ENCODE measurements at places on chromosomes 4 and X. TPM values are rescaled to one million over a fixed set of nuclear protein-coding genes. Genes with fewer than 3 reads are reported as not detected.

DIPK2B gene
- not detected for polyA plus RNA-seq

AMTN gene
- not detected for polyA plus RNA-seq

PPP1R2C gene
- not detected for polyA plus RNA-seq

GAGE12H gene
- polyA plus RNA-seq = not detected

PROM1 gene
- polyA plus RNA-seq = not detected

GRCh38 chr4:23001478-23001877 is 308.7 kb downstream of the GBA3 start:
- no peak for DNase-seq

DNA sequence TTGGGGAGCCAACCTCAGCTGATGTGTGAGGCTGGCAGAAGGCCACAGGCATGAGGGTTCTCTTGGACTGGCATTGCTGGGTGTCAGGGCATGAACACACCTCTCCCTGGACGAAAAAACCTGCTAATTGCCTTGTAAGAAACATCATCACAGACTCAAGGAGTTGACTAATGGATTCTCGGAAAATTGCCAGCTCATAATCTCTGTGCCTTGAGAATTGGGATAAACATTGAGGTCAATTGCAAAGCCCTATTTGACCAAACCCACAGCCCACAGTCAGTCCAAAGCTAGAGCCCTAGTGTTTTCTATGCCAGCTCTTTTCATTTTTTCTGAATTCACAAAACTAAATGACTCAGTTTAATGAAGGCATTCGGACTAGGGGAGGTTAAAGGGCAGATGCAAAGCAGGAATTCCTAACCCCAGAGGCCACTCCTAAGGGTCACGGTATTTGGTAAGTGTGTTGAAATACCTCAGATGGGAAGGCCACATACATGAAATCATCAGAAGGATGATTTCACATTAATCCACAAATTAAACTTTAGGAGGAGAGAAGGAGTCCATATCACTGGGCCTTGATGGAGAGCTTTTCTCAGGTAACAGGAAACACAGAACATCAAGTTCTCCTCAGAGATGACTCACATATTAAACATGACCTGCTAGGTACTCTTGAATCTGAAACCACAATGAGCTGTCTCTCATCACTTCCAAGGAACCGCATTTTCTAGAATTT is 39.0 kb upstream of the RASL11B start:
- DNase-seq = peak; percentile 48

DNA sequence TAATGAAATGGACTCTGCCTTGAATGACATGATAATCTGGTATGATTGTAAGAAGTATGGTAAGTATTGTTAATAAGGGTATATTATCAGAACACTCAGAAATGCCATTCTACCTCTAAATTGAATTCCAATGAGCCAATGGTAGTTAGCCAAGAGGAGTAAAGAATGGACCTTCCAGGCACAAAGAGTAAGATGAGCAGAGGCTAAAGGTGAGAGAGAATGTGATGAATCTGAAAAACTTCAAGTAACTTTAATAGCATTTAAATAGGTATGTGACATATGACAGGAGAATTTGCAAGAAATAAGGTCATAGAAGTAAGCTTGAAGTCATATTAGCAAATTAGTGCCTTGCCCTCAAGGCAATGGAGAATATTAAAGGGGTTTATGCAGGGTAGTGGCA is 152.4 kb downstream of the BANK1 start:
- no peak for DNase-seq

DNA sequence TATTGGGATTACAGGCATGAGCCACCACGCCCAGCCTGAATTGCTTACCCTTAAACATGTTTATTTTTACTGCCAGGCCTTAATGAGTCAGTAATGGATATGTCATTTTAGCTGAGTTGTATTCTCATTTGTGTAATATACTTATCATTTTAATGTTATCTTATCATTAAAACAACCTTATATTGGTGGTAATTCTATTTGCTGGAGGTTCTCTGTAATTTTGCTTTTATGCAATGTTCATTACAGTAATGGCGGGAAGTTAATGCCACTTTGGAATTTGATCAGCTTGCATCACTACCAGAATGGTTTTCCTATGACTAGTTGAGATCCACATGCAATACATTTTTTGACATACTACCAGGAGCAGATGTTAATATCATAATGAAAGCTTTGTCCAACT is 6.3 kb upstream of the PGAM4 start:
- no peak for DNase-seq

- no peak for DNase-seq
Observed at GRCh38 chr4:123449362-123449761, 52.8 kb downstream of the SPRY1 start.

DNA sequence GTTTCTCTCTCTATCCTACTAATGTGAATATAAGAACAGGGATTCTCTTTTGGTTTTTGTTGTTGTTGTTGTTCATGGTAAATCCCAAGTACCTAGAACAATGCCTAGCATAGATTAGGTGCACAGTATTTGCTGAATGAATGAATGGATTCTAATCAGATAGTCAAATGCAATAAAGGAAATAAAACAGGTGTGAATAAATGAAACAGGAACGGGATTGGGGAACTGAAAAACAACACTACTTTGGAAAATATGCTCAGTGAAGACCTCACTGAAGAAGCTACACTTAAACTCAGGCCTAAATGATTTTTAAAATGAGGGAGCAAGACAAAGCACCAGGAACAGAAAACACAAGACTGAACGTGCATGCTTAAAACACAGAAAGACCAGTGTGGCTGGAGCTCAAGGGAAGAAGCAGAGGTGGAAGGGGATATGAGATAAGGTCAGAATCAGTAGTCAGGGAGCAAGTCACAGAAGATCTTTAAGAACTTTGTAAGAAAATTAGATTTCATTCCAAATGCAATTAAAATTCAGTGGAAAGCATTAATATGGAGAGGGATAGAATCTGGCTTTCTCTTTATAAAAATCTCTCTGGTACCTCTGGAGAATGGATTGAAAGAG is 144.7 kb downstream of the ZAR1 start:
- no peak for DNase-seq

- no peak for DNase-seq
Observed at GRCh38 chr4:97081951-97082350, 1061.3 kb downstream of the STPG2 start.

DNA sequence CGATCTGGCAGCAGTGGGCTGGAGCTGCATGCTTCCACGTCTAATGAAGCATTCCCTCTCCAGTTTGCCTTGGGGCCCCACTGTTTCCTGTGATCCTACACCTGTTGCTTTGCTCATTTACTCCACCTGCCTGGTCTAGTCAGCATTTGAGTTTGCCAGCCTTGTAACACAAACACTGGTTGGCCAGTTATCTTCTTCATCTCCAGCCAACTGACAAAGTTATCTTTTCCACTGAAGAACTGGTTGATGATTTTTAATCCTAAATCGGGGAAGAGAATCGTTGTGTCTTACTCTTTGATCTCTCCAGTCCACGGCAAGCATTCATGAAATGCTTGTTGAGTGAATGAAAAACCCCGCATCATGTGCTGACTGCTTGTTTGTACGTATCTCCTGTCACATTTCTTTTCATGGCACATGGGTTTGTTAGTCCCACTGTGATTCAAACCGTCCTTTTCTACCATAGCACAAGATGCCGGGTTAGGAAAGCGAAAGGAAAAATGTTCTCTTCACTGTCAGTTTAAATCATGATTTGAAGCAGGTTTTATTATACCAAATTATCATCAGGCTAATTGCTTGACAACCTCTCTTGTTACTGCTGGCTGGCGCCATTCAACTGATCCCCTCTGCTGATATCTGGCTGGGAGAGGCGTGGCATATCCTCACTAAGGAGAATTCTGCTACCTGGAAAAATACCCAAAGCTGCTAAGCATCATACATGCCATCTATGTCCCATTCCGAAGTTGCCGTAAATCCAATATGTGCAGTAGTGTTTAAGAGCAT is 144.8 kb downstream of the SHROOM3 start:
- no peak for DNase-seq

DNA sequence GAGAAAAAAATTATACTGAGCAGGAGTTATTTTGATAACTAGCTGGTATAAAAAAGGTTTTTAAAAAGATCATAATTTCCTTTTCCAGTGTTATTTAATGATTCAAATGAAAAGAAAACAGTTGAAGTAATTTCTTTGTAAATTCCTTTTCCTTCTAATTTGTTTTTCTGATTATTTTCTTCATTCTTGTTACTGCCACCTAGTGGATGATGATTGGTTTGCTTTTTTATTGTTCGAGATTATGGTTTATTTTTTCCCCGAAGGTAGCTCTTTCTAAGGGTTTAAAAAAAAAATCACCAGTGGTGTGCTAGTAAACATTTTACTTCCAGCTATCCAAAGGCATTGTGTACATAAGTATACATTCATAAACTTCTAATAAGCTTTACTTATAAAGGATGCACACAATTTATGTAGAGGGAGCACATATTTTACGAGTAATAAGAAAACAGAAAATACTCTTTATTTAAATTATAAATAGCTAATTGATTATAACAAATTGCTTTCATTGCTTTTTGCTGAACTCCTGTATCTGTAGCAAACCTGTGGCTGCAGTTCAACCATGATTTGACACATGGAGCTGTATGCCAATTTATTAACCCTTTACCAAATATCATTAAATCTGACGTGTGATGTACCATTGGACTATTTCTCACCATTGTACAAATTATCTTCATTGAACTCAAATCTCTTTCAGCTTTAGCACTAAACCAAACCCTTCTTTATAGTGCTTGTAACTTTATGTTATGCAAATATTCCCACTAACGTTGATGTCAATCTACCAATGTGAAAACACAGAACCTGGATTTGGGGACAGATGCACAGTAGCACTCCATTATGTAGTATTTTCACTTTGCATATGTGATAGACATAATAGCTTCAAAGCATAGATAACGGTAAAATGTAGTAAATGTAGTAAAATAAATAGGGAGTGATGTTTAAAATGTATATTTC is 97.8 kb upstream of the ANK2 start:
- DNase-seq = no peak

GRCh38 chr4:74362347-74362746 is 2.6 kb upstream of the EREG start:
- DNase-seq = no peak

DNA sequence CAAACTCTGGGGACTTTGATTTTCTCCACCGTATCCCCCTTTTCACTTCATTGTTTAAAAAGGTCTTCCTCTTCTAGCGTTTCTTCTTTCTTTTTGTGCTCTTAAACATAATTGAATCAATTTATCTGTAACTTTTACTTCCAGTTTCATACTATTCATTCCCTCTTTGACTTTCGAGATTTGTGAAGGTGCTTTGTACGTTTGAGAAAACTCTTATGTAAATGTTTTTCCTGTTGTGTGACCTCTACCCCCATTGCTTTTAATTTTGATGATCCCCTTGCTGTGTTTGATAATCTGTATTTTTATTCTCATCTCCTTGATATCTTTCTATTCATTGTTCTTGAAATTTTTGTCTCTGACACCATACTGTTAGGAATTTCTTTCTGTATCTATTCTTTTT is 4.8 kb downstream of the USP38 start:
- DNase-seq = no peak

GRCh38 chr4:83208371-83209365 is 75.9 kb downstream of the COQ2 start:
- no peak for DNase-seq

GRCh38 chr4:26985873-26986272 is 125.2 kb downstream of the STIM2 start:
- DNase-seq = no peak

DNA sequence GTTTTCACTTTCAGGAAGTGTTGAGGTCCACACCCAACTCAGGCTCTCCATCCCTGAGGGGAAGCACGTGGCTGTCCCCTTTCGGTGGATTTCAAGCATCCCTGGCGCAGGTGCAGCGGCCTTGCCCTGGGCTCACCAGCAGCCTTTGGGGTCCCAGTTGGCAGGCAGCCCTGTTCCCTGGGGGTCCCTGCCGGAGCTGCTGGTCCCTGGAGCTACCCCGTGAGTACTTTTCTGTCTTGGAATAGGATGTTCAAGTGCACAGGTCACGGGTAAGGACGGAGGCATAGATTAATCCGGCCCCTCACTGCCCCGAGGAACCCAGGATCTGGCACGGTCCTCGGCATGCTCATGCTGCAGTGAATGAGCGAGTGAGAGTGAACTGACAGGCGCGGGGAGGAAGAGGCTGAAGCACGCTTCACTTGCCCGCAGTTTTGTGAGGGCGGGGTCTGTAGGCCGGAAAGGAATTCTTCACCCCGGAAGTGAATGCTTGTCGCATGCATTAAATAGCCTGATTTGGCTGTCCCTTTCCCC is 117.2 kb upstream of the FAT1 start:
- no peak for DNase-seq

DNA sequence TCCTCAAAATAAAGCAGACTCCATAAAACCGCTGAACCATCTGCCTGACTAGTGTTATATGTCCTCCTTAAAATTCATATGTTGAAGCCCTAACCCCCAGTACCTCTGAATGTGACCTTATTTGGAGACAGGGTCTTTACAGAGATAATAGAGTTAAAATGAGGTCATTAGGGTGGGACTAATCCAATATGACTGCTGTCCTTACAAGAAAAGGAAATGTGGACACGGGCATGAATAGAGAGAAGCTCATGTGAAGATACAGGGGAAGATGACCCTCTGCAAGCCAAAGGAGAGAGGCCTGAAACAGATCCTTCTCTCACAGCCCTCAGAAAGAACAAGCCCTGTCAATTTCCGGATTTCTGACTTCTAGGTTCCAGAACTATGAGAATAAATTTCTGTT is 82.0 kb upstream of the KLHL13 start:
- no peak for DNase-seq
